A549 treated with RU486 at 1 μM for 4 hours (cell line): ENCODE measurements at places on chromosomes 5 and 9. TPM values are rescaled to one million over a fixed set of nuclear protein-coding genes. Genes with fewer than 3 reads are reported as not detected.

The C9 gene
- not detected in 5 replicates for total RNA-seq

The SPINK4 gene
- total RNA-seq: not detected in 5 replicates

The FOXD4L4 gene
- total RNA-seq: 0.03 TPM in 1 of 5 replicates, not detected in the others

The PCDHA4 gene
- 1.3 to 1.7 TPM (median 1.5 TPM) in 5 replicates for total RNA-seq

The DMGDH gene
- total RNA-seq: not detected in 5 replicates

The C5 gene
- total RNA-seq: 8.3 to 15.6 TPM (median 13.0 TPM) in 5 replicates

The PCDHA9 gene
- total RNA-seq: 0.04 TPM in 1 of 5 replicates, not detected in the others

The CMYA5 gene
- total RNA-seq: 0.08 to 0.15 TPM (median 0.12 TPM) in 5 replicates

The ZBED3 gene
- 3.3 to 4.0 TPM (median 3.6 TPM) in 5 replicates for total RNA-seq

The ZMYND19 gene
- 33.6 to 54.8 TPM (median 52.3 TPM) in 5 replicates for total RNA-seq

The CNTFR gene
- 0.08 to 0.22 TPM (median 0.14 TPM) in 3 of 5 replicates, not detected in the others for total RNA-seq

The PCDHGA3 gene
- 0.03 TPM in 1 of 5 replicates, not detected in the others for total RNA-seq

The MEIKIN gene
- not detected in 5 replicates for total RNA-seq

The MAN2A1 gene
- total RNA-seq: 5.4 to 17.3 TPM (median 16.0 TPM) in 5 replicates
